ENCODE measurements at places on chromosomes 1 and 21.
A peak's percentile ranks its signal among the peaks of the same experiment; 100 is the strongest.

DNA sequence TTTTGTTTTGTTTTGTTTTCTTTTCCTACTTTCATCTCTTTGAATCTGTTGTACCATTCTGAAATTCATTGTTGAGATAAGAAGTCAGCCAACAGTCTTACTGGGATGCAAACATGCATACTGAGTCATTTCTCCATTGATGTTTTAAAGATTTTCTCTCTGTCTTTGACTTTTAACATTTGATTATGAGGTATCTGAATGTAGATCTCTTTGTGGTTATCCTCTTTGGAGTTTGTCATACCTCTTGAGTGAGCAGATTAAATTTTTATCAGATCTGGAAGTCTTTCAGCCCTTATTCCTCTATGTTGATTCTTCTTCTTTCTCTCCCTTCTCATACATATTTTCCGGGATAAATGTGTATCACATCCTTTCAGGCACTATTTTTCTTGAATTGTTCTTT, 406.9 kb upstream of the NCAM2 start:
- DNase-seq, result no peak

DNA sequence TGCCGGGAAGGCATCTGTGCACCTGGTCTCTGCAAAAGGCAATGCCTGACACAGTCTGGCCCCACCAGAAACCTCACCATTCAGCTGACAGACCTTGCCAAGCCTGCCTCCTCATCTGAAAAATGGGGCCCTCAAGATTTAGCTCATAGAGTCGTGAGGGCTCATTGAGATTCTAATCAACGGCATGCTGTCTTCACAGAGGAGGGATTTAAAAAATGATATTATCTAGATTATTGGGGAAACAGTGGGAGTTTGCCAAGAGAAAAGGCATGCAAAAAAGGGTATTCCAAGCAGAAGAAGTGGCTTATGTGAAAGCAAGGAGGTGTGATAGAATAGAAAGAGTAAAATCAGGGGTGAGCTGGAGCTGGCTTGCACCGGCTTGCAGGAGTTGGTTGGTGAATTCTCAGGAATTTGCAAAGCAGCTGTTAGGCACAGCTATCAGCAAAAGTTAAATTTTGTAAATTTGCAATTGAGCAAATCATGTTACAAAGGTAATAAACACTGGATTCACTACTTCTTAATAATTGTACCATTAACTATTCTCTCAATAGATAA, 91.7 kb upstream of the WNT4 start:
- DNase-seq, result no peak

DNA sequence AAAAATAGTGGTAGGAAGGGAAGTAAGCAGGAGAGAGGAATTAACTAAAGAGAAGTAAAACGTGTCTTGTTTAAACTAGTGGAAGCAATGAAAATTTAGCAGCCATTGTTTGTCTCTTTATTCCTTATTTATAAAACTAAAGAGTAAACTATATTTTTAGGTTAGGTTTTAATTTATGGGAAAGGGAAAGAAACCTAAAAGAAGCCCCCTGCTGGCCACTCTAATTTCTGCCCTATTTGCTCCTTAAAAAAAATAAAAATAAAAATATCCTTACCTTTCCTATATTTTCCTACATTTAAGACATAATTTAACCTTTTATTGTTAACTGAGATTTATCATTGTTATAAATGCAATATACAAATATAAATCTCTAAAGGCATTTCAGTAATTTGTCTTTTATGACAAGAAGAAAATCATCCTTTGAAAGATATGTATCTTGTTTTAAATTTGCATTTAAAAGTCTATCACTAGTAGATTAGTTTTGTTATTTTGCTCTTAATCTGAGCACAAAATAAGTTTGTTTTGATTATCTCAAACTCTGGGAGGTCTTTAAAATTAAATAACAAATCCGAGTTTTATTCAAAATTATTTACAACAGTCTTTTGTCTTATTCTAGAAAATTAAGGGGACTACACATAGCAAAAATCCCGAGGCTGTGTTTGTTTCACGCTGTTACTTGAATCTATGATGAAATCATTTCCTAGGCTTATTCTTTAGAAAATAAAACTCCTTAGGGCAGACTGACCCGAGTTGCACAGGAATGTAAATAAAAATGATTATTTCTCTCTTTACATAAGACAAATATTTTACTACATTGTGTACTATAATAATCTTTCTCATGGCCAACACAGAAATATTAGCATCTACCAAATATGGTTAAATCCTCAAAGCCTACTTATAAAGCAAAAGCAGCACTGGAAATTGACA, 201.7 kb downstream of the NRIP1 start:
- DNase-seq, result no peak

- no peak for DNase-seq
Observed at GRCh38 chr1:67700220-67700619, 15.2 kb downstream of the GADD45A start.

GRCh38 chr1:110673805-110674336, 869 bp downstream of the KCNA3 start:
- DNase-seq, result no peak

DNA sequence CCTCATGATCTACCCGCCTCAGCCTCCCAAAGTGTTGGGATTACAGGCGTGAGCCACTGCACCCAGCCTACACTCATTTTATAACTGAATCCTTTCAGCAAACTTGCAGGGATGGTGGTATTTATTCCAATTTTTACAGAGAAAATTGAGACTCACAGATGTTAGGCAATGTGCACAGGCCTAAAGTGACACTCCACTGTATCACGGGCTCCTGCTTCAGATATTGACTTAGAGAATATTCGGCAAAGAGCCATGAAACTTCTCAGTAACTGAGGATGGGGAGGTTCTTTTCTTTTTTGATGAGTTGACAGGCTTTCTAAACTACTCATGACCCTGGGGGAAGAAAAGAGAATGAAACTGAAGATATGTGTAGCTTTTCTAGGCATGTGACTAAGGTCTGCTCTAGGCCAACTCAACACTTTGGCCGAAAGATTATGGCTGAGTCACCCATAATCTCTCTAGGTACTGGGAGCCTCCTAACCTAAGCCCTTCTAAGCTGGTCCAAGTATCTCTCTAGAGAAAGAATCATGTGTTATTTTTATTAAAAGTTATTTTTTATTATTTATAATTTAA, 19.9 kb upstream of the PTCH2 start:
- no peak for DNase-seq

DNA sequence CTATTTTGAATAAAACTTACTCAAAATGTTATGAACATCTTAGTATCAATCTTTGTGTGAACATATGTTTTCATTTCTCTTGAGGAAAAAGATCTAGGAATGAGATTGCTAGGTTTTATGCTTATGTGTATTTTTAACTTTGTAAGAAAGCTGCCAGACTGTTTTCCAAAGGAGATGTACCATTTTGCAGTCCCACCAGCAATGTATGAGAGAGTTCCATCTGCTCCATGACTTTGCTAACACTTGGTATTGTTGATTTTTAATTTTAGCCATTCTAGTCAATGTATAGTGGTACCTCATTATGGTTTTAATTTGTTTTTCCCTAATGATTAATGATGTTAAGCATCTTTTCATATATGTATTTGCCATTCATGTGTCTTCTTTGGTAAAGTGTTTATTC, 132.5 kb downstream of the ZMYM4 start:
- no peak for DNase-seq

DNA sequence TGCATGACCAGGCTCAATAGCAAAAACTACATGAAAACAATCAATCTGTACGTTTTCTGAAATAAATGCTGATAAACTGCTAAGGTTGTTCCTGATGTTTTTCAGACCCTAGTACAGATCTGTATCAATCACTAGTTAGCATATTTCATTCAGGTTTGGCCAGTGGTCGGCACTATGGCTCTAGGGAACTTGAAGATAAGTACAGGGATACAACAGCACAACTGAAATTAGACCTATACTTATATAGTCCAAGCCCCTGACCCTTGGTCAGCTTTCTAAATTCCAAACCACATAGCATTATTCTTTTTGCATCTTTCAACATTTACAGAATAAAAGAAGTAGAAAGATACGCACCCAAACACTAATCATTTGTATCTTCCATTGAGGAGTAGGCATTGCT, 142.7 kb downstream of the PLPPR4 start:
- DNase-seq, result no peak

- DNase-seq, result no peak
Observed at GRCh38 chr21:42474043-42474831, 21.8 kb downstream of the RSPH1 start.

- DNase-seq, result no peak
Observed at GRCh38 chr1:197937892-197938291, 20.7 kb downstream of the LHX9 start.

GRCh38 chr1:95042286-95042685, 30.5 kb downstream of the ALG14 start:
- DNase-seq, result no peak

DNA sequence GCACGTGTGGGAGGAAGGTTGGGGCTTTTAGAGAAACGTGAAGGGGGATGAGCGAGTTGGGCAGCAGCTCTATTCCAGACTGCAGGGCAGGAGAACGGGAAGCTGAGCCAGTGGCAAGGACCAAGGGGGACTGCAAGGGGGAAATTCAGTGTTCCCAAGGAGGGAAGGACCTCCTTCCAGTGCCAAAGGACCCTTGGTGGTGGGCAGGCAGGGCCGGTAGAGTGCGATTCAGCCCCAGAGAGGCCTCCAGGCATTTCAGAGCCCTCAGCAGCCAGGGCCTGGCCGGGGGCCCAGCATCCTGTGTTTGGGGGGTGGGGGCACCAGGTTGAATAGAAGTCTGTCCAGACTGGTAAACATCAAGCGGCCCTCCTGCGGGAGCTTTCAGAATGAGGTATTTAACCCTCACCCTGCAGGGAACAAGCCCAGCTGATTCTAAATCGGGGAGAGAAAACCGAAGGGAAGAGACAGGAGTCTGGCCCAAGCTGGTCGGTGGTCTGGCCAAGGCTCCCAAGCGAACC, 2.3 kb downstream of the COL9A2 start:
- no peak for DNase-seq

DNA sequence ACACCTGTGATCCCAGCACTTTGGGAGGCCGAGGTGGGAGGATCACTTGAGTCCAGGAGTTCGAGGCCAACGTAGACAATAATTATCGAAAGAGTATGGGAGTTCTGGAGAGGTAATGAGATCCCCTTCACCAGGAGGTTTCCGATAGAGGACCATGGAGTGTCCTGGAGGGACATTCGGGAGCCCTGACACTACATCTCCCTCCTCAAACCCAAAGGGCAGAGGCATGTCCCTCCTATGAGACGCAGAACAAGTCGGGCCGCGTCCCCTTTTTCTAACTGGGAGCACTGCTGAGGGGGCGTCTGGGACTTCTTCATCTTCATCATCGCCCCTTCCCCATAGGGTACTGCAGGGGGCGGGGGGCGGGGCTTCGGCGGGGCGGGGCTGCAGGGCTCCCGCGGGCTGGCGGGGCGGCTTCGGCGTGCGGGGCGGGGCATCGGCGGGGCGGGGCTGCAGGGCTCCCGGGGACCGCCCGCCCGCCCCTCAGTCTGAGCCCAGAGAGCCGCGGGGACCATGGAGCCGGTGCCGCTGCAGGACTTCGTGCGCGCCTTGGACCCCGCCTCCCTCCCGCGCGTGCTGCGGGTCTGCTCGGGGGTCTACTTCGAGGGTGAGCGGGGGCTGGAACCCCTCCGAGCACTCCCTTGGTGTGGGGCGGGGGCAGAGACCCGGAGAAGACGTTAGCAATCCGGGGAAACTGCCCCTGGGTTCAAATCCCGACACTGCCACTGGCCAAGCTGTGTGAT, at the start of gene THEMIS2:
Gene THEMIS2, plus strand, starts transcription at position 486 of the 743 bp plus-strand sequence. Its CDS starts 28 bp downstream, at position 514.
- DNase-seq, result peak; percentile 63

- no peak for DNase-seq
Observed at GRCh38 chr1:227607336-227607898, 44.1 kb downstream of the ZNF678 start.

DNA sequence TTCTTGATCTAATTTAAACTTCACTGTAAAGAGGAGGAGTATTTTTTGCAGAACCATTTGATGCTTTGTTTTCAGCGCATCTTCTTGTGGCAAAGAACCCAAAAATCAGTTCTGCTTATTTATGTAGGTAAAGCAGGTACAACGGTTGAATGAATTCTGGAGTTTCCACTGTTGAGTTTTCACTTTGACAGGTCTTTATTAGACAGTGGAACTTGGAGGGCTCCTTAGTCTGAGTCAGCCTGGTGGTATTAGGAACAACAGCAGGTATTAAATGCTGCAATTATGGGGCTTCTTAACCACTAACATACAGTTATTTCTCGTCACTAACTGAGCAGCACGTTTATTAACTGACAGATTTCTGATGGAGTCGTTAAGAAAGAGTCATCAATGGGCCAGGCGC, 1.2 kb downstream of the LRIG2 start:
- no peak for DNase-seq

- DNase-seq, result no peak
Observed at GRCh38 chr1:24896596-24897262, 33.3 kb downstream of the RUNX3 start.

DNA sequence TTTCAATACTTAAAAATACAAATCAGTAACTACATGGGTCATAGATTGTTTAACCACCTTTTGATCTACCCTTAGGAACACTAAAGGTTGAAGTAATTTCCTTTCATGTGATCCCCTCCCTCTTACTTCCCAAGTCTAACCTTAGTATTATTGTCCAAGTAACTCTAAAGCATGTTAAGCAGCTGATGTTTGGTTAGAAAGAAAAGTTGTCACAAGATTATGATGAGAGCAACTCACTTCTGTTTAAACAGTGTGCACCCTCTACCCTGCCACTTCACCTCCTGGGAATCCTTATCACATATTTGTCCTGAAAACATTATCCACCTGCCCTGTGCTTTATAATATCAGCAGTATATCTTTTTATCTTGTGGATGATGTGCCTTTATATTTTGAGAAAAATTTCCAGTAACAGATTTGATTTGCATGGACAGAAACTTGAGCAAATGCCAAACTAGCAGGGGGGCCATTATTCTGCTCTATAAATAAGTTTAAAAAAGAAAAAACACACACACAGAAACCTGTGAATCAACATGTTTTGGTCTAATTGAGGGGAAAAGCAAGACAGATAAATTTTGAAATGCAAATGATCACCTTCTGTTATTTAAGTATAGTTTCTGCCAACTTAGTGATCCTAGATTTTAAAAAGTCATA, 194.3 kb downstream of the RPS6KC1 start:
- no peak for DNase-seq

DNA sequence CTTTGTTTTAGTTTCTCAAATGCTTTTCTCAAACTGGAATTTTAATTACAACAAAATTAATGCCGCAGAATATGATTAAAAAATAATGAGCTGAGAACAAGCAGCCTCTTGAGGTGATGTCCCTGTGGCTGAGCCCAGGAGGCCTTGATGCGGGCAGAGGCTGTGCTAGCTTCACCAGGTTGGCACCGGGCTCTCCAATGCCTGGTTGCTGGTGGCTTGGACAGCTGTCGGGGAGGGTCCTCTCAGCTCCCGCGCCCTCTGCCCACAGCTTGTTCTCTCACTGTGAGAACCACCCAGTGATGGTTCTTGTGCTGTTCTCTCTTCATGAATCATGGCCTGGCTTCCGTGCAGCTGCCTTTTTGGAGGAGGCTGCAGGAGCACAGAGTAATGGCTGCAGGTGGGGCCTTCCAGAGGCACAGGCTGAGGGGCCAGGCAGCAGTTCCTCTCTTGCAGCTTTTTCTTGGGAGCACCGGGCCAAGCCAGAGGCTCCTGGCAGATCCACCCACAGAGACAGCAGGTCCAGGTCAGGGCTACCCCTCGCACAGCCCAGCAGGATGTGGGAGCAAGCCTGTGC, 156.3 kb downstream of the PCBP3 start:
- no peak for DNase-seq
